ENCODE measurements at places on chromosomes 12 and 14. TPM values are rescaled to one million over a fixed set of nuclear protein-coding genes. Genes with fewer than 3 reads are reported as not detected.

GLTP gene
- total RNA-seq: 18.1 TPM

DNA sequence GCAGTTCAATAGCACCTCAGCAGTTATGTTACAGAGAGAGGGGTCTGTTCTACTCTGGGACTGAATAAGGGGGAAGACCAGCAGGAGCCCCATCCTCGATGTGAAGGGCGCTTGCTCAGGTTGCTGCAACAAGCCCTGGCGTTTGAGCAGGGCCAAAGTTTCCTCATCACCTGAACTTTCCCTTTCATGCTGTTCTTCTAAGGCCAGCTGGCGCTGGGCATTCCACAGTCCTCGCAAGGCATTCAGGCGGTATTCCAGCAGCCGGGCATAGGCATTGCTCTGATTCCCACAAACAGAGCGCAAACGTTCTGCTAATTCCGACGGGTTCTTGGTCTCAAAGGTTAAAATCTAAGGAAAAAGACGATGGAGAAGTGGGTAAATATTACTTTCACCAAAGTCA lies 62.8 kb downstream of the HECTD4 start:
- H3K4me1 ChIP-seq: peaks cover 16% of the 10 kb centered on the region
- H3K27me3 ChIP-seq: no peaks in the 10 kb centered on the region
- no peak overlapping the region for H3K27ac ChIP-seq

MDGA2 gene
- not detected for total RNA-seq

GRCh38 chr14:34794941-34795340 lies 80.2 kb downstream of the BAZ1A start:
- no peak for DNase-seq
- no peaks in the 10 kb centered on the region for H3K27me3 ChIP-seq
- H3K27ac ChIP-seq: no peak overlapping the region
- peaks cover 36% of the 10 kb centered on the region for H3K36me3 ChIP-seq

DNA sequence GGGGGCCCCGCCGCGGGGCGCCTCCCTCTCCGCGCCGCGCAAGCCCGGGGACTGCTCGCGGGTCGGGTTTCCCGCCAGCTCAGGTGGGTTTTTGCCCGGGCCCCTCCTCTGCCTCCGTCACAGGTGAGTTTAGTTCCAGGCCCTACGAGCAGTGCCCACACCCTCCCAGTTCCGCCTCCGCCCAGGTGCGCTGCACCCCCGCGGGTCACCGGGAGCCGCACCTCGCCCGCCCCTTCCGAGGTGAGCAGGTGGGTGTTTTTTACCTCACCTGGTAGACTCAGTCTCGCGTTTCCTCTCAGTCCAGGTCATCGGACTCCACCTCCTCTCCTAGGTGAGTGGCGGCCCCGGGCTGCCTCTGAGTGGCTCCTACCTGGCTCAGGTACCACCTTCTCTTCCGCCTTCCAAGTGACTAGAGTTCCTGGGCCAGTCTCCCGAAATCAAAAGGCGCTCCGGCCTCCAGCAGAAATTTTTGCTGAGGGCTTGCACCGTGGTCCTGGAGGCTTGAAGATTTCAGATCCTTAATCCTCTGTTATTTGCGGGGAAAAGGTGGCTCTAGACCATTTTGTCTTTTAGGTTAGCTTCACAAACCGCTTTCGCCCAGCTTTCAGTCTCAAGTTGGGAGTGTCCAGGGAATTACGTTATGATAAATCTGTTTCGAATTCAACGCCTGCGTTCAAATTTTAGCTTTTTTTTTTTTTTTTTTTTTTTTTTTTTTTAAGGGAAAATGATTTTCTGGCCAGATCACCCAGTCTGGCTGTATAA lies at the start of gene TMEM30B:
Gene TMEM30B (minus strand): TSS at position 153 of the 762 bp plus-strand sequence. CDS start 191 bp downstream, outside the sequence.
- H3K4me1 ChIP-seq: peaks cover 30% of the 10 kb centered on the region
- no peaks in the 10 kb centered on the region for H3K36me3 ChIP-seq
- peak within 1 kb of the TSS; percentile 67 for H3K27ac ChIP-seq

BDKRB1 gene
- total RNA-seq: not detected

SMAGP gene
- 0.54 TPM for total RNA-seq

PRICKLE1 gene
- total RNA-seq: not detected

MYF6 gene
- total RNA-seq: not detected

DNA sequence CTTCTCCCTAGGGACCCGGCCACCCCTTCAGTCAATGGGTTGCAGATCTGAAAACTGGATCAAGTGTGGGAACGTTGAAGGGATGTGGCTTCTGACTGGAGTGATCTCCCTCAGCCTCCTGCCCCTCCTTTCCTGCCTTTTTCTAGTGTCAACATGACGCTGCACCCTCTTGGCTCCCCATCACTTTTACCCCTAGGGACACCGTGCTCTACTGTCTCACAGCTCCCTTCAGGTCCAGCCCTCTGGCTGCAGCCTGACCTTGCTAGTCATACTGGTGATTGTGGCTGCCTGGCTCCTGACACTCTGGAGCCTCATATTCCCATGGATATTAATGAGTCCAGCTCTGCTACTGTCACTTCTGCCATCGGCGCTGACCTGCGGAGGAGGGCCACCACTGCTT lies 51.5 kb upstream of the RASSF3 start:
- DNase-seq: no peak
- H3K4me1 ChIP-seq: no peaks in the 10 kb centered on the region
- no peak overlapping the region for H3K4me3 ChIP-seq
- no peak overlapping the region for H3K27ac ChIP-seq
- no peaks in the 10 kb centered on the region for H3K36me3 ChIP-seq

TAS2R31 gene
- 1.1 TPM for total RNA-seq

CISTR gene
- total RNA-seq: not detected

- peaks cover 9% of the 10 kb centered on the region for H3K4me1 ChIP-seq
- no peaks in the 10 kb centered on the region for H3K36me3 ChIP-seq
- H3K27me3 ChIP-seq: no peaks in the 10 kb centered on the region
- no peak for DNase-seq
These were observed 30.5 kb downstream of the RASAL1 start for GRCh38 chr12:113104953-113105510.

ZDHHC22 gene
- not detected for total RNA-seq

DNA sequence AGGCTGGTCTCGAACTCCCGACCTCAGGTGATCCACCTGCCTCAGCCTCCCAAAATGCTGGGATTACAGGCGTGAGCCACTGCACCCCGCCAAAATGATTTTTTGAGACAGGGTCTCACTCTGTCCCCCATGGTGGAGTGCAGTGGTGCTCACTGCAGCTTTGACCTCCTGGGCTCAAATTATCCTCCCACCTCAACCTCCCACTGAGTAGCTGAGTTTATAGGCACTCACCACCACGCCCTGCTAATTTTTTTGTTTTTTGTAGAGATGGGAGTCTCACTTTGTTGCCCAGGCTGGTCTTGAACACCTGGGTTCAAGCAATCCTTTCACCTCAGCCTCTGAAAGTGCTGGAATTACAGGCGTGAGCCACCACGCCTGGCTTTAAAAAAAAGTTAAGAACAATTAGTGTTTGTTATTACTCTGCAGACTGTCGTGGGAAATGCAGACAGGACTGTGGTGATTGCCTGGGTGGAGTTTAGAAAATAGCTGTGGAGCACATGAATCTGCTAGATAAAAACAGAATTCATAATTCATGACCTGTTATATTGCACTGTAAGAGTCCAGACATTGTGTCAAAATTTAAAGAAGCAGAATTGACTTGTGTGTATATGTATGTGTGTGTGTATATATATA lies 9.2 kb upstream of the COX6A1 start:
- no peak overlapping the region for H3K4me3 ChIP-seq
- no peak for DNase-seq
- no peak overlapping the region for H3K27ac ChIP-seq
- no peaks in the 10 kb centered on the region for H3K36me3 ChIP-seq

DNA sequence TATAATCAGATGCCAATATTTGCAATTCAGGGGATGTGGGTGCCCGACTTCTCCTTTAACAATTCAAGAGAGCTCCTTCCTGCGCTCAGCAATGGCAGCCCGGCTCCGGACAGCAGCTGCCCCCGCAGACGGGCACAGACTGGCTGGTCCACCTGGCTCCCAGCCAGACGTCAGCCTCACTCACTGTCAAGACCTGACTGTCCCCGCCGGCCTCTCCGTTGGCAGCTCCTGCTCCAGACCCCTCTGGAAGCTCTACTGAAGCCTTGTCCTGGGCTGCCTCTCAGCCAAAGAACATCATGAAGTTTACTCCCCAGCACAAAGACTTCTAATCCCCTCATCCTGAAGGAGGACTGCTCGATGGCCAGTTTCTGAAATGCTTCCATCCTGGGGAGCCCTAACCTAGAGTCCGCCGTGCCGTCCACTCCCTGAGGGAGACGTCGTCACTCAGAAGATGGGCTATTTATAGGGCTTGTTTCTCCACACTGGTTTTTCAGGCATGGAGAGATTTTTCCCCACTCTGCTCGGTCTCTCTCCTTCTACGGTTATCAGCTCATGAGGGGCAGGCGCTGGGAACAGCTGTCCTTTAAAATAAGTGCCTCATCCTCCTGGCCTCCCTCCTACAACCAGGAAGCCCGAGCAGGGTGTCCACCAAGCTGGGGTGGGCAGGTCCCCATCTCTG lies 126.2 kb downstream of the RFLNA start:
- no peak overlapping the region for H3K4me3 ChIP-seq
- DNase-seq: no peak
- H3K4me1 ChIP-seq: no peaks in the 10 kb centered on the region
- peaks cover 22% of the 10 kb centered on the region for H3K36me3 ChIP-seq
- H3K27ac ChIP-seq: no peak overlapping the region

GRCh38 chr12:76878099-76878898 lies 520 bp downstream of the CSRP2 start:
- peaks cover 3% of the 10 kb centered on the region for H3K4me1 ChIP-seq
- peaks cover 42% of the 10 kb centered on the region for H3K27me3 ChIP-seq
- DNase-seq: peak; percentile 12

IFNG-AS1 gene
- 1.2 TPM for total RNA-seq

All from activated naive CD4-positive, alpha-beta T cell treated with anti-CD3 and anti-CD28 coated beads for 36 hours (primary cell).